Spinal cord (tissue), 10 donors: ENCODE measurements at places on chromosomes 5 and 9.

GRCh38 chr5:87079219-87079618, 188.5 kb upstream of the RASA1 start:
- no peak for DNase-seq

- DNase-seq = no peak
Observed at GRCh38 chr5:137782055-137782454, 27.9 kb upstream of the HNRNPA0 start.

DNA sequence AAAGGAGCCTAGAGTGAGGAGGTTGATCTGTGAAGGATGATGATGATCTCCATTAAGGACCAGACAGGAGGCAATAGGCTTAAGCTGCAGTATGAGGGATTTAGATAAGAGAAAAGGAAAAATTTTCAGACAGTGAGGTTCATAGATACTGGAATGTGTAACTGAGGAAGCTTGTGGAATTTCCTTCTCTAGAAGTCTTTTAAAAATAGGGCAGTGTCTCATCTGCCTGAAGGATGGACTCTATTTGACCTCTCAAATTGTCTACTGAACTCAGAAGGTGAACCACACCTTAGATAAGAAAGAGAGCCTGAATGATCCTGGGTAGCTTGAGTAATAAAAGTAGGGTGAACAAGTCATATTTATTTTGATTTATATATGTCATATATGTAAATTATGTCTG, 148.2 kb upstream of the CDKN2B start:
- no peak for DNase-seq

DNA sequence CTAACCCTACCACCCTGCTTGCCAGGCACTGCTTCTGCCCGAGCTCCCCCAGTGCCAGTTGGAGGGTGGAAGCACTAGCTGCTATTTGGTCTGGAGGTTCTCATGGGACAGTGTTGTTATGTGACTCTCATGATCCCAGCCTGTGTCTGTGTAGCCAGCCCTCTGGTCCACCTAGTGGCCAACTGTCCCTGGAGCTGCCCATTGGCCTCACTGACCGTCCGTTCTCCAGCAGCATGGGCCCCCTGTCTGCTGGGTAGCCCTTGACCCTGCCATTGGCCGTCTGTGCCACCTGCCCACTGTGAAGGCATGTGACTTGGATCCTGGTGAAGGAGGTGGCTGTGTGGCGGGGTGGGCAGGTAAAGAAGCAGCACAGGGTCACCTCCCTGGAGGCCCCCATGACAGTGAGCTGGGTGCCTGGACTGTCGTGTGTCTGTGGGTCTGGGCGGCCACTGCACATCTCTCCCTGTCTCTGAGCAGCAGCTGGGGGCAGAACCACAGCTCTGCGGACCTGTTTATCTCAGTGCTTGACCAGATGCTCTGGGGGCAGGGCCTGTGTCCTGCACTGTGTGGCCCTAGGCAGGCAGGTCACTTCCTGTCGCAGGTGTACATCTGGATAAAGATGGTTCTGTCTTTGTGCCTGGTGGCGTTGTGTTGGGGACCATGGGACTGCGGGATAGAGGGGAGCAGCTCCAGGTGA, 11.4 kb downstream of the PHF2 start:
- DNase-seq = no peak

GRCh38 chr9:136725612-136726011, 13.2 kb downstream of the DIPK1B start:
- DNase-seq = no peak

GRCh38 chr5:167785106-167785505, 506.3 kb upstream of the WWC1 start:
- no peak for DNase-seq

GRCh38 chr9:84471816-84472215, 131.3 kb upstream of the SLC28A3 start:
- no peak for DNase-seq

DNA sequence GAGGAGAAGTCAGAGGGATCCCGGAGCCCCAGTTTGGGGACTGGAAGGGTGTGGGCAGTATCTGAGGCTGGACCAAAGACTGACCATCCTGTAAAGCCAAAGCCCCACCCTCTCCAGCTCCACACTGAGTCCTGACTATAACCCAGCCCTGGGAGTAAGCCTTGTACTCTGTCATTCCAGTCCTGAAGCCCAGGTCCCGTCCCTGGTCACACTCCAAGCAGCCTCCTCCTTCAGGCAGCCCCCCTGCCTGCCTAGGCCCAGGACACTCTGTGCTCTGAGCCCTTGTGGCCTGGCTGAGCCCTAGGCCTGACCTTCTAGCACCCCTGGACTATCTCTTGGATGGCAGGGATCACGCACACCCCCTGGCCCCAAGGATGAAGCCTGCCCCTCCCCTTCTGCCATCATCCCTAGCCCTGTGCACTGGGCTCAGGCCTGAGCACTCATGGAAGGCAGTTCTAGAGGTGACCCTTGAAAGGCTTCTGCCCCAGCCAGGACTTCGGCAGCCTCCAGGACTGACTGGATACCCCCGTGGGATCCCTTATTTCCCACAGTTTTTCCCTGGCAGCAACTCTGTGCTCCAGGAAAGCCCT, 28.0 kb upstream of the ENHO start:
- DNase-seq = no peak

DNA sequence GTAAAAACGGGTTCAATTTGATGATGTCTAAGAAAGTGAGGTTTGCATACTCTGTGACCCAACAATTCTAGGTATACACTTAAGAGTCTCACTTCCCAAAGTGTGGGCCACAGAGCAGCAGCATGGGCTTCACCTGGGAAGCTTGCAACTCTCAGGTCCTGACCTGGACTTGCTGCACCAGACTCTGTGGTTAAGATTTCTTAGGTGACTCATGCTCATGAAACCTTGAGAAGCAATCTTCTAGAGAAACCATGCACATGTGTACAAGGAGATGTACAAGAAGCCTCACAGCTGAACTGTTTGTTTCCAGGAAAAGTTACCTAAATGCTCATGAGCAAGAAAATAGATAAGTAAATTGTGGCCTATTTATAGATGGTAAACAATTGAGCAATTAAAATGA, 30.0 kb downstream of the DNAJC21 start:
- no peak for DNase-seq

DNA sequence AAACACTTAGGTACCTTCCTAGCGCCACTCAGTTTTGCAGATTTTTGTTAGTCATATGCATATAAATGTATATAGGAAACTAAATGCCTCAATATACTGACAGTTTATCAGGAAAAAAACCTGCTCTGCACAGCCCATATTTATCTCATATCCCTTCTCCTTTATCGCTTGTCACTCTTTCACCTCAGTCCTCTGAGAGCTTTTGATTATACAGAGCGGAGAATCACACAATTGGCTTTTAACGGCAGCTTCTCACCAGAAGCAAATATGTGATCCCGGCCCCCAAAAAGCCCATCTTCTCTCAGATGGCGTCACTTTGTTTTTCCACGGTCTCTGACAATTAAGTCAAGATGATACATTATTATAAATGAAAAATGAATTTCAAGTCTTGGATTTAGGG, 362.6 kb downstream of the DNAH5 start:
- no peak for DNase-seq

DNA sequence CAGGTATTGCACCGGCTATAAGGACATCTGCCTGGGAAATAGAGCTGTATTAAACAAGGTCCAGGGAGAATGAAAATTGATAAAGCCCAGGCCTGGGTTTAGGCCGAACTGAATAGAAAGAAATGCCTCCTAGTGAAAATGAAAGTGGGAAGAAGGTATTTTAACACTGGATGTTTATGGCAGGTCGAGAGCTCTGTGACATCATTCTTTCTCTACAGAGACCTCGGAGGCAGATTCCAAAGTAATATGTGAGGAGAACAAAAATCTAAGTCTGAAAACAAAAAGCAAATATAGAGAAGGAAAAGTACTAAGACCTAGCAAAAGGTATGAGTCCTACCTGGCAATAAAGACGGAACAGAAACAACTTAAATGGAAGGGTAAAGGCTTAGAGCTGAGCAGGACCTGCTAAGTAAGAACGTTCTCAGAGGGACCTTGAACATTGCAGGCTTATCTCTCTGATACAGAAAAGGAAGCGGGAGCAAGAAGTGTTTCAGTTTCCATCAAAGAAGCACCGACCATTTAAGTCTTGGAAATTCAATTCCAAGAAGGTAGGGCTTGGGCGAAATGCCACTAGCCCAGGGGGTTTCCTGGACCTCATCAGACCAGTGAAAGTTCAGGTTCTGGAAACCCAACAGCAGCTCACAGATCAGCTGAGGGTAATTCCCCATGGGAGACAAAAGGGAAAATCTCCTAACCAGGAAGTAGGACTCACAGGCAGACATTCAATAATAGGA, 80.0 kb downstream of the SUSD1 start:
- DNase-seq = no peak
